Urinary bladder (tissue), 4 donors: ENCODE measurements at places on chromosomes 16 and 17. TPM values are rescaled to one million over a fixed set of nuclear protein-coding genes. Genes with fewer than 3 reads are reported as not detected.

The KRTAP2-3 gene
- not detected for polyA plus RNA-seq

DNA sequence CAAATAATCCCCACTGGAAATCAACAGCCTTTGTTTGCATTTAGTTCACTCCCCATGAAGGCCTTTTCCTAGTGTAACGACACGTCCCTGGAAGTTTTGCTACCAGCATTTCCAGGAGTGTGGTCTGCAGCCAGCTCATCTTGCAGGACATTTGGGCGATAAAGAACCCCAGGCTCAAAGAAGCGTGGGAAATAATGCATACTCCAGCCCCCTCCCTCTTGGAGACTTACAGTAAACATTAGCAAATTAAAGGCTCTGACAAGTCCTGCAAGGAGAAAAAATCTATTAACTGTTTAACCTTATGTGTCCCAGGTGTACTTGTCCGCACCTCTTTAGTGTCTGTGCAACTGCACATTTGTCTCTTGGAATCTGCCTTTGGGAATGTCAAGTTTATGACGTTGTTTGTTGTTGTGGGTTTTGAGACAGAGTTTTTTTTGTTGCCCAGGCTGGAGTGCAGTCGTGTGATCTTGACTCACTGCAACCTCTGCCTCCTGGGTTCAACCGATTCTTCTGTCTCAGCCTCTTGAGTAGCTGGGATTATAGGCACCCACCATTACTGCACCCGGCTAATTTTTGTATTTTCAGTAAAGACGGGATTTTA is 131.1 kb downstream of the ABCC1 start:
- no peak for DNase-seq

DNA sequence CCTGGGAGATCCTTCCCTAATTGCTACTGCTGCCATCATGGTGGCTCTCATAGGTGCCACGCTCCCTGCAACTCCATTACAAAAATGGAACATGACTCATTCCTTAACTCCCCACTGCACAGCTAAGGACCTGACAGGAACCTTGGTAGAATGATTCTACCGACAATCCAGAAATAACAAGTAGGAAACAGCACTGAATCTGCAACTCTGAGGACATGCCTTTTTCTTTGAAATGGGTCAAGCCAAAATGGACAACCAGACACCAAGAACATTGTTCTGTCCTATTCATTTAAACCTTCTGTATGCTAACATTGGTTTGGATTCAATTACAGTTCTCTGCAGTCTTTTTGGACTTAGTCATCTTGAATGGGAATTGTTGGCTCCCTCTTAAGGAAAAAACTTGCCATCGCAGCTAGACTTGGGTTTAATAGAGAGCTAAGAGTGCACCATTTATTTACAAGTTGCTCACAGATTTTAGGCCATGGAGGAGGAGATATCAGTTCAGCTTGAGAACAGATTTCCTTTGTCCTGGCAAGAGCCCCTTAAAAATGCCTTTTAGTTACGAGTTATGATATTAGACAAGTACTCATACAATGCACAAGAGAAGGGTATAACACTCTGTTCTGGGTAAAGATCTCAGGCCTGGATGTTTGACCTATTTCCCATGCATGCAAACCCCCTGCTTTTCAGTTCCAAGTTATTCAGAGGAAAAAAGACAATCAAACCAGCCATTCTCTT is 20.9 kb upstream of the NSRP1 start:
- no peak for DNase-seq

DNA sequence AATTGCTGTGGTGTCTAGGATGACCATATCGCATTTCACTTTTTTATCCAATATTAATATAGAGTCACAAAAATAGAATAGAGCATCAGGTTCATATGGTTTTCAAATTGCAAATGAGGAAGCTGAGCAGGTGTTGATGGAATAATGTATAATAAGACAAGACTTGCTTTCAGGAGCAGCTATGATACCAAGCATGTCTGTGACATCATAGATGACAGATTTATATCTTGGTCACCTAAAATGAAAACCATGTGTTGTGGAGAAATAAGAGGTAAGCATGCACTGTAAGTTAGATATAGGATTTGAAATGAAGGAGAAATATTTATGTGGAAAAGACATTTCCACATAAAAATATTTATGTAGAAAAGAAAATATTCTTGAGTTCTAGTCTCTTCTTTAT is 8.6 kb downstream of the MEIOC start:
- no peak for DNase-seq

The DOC2B gene
- 13.2 TPM for polyA plus RNA-seq

DNA sequence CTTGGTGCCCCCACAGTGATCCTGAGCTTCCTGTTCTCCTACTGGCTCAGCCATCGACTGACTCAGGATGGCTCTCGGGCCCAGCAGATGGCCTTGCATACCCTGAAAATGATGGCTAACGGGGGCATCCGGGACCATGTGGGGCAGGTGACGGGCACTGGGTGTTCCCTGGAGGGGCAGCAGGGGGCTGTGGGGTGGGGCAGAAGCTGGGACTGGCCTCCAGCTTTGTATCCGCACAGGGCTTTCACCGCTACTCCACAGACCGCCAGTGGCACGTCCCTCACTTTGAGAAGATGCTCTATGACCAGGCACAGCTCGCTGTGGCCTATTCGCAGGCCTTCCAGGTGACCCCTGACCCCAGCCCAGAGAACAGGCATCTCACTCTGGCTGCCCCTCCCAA is 3.0 kb downstream of the SPATA20 start:
- no peak for DNase-seq

The TCAP gene
- polyA plus RNA-seq: 0.73 TPM

- no peak for DNase-seq
Observed at GRCh38 chr16:67647111-67647651, 2.2 kb downstream of the CARMIL2 start.

DNA sequence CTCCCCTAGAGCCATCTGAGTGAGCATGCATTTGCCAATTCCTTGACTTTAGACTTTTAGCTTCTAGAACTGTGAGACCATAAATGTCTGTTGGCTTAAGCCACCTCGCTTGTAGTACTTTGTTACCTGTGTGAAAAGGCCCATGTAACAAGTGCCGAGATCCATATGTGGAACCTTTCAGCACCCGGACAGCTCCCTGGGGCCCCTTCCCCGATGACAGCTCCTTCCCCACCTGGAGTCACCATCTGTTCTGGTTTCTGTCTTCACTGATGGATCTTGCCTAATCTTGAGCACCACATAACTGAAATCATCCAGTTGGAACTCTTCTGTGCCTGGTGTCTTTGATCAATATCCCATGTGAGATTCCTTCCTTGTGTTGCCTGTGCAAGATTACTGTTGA is 78.9 kb upstream of the EEF2KMT start:
- no peak for DNase-seq

The CBX2 gene
- 3.1 TPM for polyA plus RNA-seq

DNA sequence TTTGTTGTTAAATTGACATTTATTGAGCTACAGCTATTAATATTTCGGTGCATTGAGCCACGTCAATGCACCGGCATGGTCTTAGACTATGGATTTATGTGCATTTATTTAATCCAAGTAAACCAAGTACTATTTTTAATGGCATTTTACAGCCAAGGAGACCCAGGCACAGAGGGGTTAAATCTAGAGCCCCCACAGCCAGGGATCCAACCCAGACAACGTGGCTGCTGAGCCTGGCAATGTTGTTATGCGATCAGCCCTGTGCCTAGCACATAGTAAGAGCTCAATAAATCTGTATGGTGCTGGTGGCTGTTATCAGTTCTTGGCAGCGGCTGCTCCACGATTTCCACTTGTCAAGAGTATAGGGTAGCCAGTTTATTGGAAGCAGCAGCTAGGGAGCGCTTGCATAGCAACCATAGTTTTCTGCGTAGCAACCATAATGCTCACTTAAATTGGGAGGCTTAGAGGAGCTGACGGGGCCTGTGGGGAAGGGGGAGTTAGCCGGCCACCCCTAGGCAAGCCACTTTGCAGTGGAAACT is 541 bp upstream of the RBBP6 start:
- DNase-seq: no peak

DNA sequence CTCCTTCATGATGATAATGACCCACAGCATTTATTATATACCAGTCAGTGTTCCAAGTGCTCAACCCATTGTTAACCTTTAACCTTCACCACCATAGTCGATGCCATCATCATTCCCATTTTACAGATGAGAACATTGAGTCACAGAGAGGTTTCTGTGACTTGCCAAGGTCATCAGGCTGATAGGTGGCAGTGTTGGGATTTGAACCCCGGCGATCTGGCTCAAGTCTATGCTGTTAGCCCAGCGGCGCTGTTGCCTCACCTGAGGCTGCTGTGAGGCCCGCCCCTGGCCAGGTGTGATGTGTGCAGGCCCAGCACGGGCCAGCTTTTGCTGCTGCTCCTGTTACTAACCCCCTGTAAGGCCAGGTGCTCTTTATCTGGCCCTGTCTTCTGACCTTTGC is 101.2 kb downstream of the OR1D5 start:
- DNase-seq: no peak

GRCh38 chr17:34981538-34982241 is 1.4 kb downstream of the LIG3 start:
- no peak for DNase-seq

DNA sequence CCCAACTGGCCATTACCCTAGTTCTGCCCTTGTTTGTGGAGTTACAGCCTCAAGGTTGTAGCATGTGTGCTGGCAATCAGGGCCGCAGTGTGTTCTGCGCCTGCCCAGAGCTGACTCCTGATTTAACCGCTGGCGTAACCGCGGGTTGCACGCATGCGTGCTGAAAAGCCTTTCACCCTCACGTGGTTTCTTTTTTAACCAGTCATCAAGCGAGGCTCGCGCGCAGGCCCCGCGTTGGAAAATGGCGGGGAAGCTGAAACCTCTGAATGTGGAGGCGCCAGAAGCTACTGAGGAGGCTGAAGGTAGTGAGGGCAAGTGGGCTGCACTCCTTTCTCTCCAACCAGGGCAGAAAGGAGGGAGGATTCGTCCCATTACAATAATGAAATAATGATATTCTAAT is at the start of gene SYCE1L:
SYCE1L (plus strand) TSS at position 198 of the 400 bp plus-strand sequence; CDS start at position 242, 44 bp downstream.
- DNase-seq: no peak

The TPSD1 gene
- 2.1 TPM for polyA plus RNA-seq

DNA sequence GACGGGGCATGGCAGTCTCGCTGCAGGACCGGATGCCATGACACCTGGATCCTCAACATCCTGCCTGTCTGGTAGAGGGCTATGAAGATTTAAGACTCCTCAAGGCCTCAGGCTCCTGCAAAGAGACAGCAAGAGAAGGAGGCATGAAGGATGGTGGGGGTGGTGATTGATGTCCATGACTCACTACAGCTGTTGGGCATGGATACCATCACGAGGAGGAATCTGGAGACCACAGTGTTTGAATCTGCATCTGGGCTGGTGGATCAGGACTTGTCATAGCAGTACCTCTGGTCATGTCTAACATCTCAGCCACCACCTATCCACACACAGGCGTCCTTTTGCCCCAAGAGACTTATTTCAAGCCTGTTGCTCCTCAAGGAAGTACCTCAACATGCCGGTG is 50.2 kb upstream of the WSCD1 start:
- DNase-seq: no peak

DNA sequence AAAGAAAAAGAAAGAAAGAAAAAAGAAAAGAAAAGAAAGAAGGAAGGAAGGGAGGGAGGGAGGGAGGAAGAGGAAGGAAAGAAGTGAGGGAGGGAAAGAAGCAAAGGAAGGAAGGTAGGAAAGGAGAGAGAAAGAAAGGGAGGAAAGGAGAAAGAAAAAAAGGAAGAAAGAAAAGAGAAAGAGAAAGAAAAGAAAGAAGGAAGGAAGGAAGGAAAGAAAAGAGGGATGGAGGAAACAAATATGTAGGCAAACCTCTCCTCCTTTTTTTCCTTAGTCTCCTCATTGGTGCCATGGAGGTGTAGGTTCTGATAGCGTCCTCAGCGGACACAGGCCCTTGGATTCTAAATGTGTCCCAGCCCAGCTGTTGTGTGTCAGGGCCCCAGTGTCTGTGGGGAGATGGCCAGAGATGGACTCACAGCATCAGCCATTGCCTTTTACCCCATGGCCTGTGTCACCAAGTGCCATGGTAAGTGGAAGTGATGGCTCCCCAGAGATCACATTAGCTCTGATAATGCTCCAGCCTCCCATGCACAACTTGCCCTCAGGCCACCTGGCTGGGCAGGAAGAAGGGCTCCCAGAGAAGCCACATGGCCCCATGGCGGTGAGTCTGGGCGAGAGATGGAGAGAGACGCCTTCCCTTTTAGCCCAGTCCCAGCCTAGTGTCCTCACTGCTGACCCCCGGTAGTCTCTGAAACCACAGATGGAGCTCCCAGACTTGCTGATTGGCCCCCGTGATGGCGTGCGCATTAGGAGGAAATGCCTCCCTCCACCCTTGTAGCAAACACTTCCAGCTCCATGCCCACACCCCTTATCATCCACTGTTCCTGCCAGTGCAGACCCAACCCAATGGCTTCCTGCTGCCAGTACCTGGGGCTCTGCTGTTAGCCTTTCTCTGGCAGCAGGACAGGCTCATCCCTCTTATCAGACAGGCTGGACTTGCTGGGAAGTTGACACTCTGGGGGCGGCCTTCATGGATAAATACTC is 3.7 kb upstream of the SLC6A2 start:
- DNase-seq: no peak

DNA sequence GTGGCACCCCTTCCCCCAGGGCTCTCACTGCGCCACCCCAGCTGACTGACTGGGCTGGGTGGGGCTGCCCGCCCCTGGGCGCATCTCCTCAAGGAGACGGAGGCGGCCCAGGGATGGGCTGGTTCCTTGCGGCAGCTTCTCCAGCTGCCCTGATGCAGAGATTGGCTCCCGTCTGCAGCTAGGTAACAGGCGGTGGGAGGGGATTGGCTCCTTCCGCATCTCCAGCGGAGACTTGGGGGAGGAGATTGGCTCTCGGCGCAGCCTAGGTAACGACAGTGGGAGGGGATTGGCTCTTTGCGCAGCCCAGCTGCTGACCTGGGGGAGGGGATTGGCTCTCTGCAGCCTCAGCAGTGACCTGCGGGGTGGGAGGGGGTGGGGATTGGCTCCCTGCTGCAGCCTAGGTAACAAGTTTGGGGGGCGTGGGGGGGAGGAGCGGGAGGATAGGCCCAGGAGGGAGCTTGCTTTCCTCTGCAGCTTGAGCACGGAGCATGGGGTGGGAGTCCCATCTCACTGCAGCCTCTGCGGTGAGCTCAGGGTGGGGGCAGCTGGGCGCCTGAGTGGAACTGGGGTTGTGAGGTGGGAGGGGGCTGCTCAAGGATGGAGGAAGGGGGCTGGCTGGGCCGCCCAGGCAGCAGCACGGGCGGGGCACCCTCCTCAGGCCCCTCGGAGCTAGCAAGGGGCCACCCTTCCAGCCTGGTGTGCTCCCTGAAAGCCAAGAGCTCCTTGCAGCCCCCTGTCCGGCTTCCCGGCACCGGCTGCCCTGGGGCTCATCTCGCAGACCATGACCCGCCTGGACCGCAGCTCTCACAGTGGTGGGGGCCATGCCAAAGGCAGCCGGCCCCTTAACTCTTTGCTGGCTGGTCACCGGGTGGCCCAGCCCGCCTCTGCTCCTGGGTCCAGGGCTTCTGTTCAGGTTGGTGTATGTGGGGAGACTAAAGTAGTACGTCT is 6.4 kb downstream of the NFE2L1 start:
- DNase-seq: peak; percentile 51

DNA sequence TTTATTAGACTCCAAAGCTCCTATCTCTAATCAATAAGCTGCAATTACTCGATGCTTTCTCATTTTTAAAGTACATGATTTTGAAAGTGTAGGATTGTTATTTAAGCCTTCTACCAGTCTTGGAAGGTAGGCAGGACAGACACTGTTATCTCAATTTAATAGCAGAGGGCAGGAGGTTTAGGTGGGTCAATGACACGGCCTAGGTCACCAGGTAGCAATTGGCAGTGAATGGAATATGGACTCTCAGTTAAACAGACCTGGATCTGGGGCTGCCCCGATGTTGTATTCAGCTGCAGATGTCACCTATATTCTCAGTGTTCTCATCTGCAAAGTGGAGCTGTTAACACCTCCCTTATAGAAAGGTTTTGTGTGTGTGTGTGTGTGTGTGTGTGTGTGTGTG is 124.4 kb upstream of the ANKFN1 start:
- no peak for DNase-seq
